ENCODE measurements at places on chromosomes 1 and 21. TPM values are rescaled to one million over a fixed set of nuclear protein-coding genes. Genes with fewer than 3 reads are reported as not detected.

- DNase-seq, result no peak
These were observed 15.0 kb downstream of the CDKN2C start for GRCh38 chr1:50985094-50985493.

GRCh38 chr1:181061891-181062835 is 26.3 kb upstream of the IER5 start:
- DNase-seq, result no peak

DNA sequence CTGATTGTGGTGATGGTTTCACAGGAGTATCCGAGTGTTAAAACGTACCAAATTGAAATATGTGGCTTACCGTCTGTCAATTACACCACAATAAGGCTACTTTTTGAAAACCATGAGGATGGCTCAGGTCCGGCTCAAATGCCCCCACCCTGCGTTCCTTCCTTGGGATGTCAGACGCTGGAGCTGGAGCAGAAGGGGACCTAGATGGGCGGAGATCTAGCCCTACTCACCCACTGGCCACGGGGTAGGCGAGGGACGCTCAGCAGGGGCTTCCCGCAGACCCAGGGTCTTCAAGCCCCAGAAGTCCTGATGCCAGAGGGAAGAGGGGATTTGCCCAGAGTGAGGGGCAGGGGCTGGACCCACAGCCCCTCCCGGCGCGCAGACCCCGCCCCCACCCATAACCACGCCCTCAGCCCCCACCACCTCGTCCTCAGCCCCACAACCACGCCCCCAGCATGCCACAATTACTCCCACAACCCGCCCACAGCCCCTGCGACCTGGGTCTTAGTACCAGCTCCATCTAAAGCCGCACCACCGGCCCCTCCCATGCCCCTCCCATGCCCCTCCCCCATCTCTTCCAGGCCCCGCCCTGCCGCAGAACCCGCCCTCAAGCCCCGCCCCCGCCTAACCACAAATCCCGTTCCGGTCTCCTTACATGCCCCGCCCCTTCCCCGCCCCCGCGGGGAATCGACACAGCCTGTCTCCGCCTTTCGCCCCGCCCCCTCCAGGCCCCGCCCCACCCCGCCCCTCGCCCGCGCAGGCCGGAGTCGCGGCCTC is at the start of gene LRRC3:
LRRC3 (plus strand) TSS at position 764 of the 777 bp plus-strand sequence. CDS start 1,135 bp downstream, outside the sequence.
- peak; percentile 93 for DNase-seq

The GJB5 gene
- polyA plus RNA-seq, result 0.43 TPM

The ENTREP3 gene
- polyA plus RNA-seq, result 17.1 TPM

The CACNA1S gene
- polyA plus RNA-seq, result 0.17 TPM

- no peak for DNase-seq
These were observed 6.2 kb downstream of the TMEM59 start for GRCh38 chr1:54046671-54047383.

The CLDN19 gene
- 22.6 TPM for polyA plus RNA-seq

GRCh38 chr21:32786826-32787225 is 15.3 kb upstream of the PAXBP1 start:
- no peak for DNase-seq

DNA sequence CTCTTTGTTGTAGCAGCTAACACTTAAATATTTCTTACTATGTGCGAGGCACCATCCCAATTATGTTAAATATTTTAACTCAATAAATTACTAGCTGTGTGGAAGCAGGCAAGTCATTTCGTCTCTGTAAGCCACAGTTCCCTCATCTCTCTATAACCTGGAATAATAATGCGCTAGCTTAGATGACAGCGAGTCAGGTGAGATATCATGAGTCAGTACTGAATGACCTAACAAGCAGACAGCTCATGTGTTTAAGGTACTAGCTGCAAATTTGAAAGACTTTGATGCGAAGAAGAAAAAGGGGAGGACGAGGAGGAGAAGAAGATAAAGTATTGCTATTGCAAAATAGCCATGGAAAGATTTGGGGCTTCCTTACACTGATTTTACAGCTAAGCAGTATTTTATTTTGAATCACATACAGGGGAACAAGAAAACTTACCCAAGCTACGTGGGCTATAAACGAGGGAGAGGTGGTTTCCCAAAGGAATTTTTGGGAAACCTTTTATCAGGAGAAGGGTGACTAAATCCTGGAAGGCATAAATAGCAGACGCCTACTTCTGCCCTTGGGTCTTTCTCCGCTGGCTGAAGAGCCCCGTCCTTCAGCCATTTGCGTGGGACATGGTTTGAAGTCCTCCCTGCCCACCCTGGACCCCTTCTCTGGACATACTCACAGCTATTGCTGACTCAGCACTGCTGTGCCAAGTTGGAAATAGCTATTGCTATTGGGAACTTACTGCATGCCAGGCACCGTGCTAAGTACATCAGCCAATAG is 8.9 kb downstream of the CITED4 start:
- no peak for DNase-seq

- DNase-seq, result no peak
These were observed 25.1 kb downstream of the IARS2 start for GRCh38 chr1:220119043-220119512.

The IPP gene
- 22.9 TPM for polyA plus RNA-seq

DNA sequence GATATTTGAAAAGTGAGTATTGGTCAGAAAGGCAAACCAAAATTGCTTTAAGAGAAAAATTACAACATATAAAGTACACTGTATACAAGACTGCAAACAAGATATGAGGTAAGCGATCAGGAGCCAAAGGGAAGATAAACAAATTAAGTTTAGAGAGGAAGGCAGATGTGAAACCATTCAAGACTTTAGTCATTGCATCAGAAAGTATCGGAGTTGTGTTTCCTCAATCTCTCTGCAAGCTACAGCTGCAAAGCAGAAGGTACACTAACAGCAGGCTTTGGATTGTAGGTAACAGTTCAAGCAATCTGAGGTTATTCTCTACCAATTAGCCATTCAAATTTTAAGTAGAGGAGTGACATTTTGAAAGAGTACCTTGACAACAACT is 21.3 kb upstream of the TLCD4 start:
- no peak for DNase-seq

DNA sequence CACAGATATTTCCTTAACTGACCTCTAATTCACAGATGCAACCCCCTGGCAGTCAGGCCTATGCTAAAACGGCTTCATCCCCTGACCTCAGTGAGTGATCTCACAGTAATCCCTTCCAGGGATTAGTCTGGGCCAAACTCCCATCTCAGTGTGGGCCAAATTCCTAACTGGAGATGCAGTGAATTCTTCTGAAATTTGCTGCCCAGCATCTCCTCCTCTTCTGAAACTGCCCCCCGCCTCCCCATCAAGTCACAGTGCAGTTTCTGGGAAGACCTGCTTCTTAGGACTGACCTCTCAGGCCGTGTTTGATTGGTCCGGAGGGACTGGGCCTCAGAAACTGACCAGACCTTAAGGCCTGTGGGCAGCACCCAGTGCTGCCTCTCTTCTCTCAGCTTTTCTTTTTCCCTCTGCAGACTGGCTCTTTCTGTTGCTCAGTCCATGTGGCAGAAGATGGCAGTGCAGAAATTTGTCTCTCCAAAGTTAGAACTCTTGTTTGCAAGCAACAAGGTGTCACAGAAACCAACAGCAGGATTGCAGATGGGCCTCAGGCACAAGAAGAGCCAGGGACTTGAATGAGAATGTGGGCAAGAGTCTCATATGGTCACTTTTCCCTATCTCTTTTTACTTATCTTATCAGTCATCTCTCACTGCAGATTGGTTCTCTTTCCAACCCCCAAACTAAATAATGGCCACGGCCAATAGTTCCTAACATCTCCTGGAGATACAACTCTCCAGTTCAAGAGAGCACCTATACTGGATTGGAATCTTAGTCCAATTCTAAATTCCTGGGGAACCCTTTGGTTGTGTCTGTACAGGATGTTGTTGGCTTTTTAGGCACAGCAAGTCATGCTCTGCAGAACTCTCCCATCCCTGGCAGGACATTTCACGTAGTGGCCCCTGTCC is 95.5 kb upstream of the RALGPS2 start:
- no peak for DNase-seq

DNA sequence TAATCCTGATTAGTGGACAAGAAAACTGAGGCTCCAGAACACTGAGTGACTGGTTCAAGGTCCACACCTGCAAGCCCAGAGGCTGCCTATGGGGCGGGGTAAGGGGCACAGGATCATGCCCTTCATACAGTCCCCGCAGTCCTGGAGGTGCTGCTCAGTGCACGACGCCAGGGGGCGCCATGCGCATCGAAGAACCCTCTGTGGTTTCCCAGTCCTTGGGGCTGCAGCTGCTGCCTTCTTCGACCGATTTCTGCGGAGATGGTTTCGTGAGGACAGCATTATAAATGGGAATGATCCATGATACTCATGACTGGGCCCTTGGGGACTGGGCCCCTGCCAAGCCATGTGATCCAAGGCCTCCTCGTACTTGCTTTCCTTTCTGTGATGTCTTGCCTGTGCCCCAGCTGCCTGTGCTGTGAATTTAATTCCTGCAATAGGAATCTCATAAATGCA is 37.1 kb upstream of the ARHGEF10L start:
- DNase-seq, result peak; percentile 94

DNA sequence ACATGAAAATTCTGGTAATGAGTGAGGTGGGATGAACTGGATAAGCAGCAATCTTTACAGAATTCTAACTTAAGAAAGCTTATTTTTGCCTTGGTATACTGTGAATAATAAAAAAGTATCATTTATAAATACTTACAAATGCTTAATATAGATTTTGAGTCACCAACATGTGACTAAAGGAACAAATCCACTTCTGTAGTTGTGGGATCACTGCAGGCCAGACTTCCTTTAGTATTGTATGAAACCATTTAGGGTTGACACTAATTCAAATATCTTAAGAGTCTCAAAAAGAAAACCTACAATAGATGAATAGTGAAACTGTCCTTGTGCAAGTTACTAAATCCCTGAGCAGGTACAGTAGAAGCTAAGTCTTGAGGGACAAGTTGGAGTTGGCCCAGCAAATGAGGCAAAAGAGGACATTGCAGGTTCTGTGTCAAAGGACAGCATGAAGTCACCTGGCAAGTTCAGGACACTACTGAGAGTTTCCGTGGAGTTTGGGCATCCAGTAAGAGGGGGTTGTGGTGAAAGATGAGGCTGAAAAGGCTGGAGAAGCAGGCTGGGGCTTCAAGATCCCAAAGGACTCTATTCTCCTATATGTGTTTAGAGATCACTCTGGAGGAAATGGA is 5.9 kb upstream of the THEM4 start:
- DNase-seq, result no peak

The AKT3 gene
- polyA plus RNA-seq, result 29.7 TPM
